ENCODE measurements at places on chromosomes 3 and 15.

DNA sequence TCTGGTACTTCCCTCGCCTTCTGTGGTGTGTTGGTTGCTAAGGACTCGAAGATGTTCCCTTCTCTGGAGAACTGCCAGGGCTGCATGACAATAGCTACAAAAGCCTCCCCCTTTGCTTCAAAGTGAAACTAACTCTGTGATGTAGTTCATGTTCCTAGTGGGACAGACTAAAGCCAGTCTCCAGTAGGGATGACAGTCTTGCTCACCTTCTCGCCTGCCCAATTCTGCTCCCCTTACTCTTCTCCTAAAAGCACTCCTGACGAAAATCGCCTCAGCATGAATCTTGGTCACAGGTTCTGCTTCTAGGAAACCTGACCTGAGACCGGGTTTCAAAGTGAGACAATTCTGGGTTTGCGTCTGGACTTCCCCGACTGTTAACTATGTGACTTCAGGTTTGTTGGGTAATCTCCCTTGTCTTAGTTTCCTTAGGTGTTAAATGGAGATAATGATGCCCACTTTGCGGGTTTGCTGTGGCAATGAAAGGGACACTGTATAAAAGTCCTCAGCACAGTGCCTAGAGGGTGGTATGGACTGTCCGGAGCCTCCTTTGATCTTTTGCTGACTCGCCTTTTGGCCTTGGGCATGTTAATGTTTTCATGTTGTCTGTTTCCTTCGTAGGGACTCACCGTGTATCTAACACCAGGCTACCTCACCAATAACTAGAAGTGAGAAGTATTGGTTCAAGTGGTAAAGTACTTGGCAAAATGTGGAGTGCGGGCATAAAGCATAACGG lies 24.9 kb upstream of the THRB start:
- no peak for DNase-seq

DNA sequence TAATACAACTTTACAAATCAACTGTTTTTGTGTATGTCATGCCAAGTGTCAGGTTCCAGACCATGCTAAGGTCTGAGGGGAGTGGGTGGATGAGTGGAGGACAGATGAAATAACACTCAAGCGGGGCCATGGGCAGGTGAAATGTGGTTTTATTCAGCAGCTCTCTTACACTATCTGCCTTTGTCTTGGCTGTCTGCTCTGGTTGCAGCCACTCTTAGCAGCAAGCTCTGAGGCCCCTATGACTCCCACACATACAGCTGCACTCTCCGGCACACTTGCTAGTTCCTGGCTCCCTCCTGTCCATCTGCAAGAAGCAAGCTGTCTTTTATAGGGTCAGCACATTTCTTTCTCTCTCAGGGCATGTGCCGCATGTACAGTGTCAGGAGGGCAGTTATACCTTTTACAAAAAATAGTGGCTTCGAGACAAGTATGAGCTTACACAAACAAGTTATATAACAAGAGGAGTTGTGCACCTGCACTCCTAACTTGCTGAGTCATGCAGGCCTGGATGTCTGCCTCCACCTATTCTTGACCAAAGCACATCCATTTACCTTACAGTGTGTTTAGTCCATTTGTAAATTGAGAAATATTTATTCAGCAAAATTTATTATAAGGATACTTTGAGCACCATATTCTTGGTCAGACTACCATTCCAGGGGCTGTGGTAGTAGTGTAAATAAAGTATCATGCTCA lies 683.7 kb upstream of the CBLB start:
- DNase-seq, result no peak

- DNase-seq, result no peak
Observed at GRCh38 chr3:154657218-154657617, 227.2 kb upstream of the GPR149 start.

DNA sequence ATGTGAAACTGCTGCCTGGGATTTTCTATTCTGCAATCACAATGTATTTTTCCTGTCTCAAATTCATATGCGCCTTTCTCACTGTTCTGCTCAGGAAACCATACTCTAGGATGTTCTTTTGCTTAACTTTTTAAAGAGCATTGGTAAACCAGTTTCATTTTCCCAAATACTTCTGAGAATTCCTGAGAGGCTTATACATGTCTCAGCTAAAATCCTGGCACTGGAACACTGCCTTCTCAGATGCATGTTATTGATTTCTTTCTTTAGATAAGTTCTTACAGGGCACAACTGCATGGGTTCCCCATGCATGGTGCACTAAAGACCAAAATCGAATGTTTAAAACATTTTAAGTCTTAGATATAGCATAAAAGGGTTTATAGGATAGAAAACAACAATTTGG lies 178.3 kb upstream of the PLSCR5 start:
- no peak for DNase-seq

All from T-helper 22 cell (primary cell).